Effector memory CD4-positive, alpha-beta T cell (primary cell): ENCODE measurements at places on chromosomes 2 and 18.

DNA sequence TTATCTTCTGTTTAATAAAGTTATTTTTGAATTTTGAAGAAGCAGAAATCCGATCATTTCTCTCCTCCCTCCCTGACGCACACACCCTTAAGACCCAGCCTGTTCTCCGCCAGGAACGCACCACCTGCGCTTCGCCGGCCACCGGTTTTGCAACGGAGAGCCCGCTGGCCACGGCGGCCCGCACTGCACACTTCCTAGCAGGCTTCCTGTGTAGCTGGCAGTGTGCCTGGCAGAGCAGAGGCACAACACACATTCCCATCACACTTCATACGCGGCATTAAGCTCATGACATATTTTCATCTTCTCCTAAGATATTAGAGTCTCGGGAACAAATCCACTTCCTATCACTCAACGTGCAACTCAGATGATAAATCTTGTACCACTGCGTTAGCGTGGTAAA lies 148.0 kb downstream of the HDAC4 start:
- DNase-seq, result no peak

DNA sequence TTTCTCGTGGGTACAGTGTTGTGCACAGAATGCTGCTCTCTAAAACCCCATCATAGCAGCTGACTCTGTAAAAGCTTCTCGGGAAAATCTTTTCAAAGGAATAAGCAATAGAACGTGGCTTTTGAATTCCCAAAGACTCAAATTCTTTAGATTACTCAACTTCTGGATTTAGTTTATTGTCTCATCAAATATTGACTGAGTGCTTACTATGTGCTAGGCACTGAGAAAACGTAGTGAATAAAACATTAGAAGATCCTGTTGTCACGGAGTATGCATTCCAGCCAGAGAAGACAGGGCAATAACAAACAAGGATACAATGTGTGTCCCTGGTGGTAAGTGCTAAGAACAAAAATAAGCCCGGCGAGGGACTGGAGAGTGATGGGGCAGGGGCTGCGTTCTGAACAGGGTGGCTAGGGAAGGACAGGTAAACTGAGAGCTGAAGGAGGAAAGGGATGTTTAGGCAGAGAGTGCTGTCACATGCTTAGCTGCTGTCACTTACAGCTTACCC lies 178.2 kb upstream of the SIX3 start:
- DNase-seq, result no peak

- no peak for DNase-seq
These were observed 13.4 kb downstream of the TNS1 start for GRCh38 chr2:217989221-217989948.

GRCh38 chr18:55153346-55153745 lies 194.1 kb upstream of the CCDC68 start:
- DNase-seq, result no peak

GRCh38 chr2:74201596-74201995 lies 3.2 kb downstream of the MTHFD2 start:
- DNase-seq, result no peak

- DNase-seq, result no peak
These were observed 3.3 kb upstream of the YES1 start for GRCh38 chr18:815353-815752.

GRCh38 chr2:173051463-173052215 lies 24.0 kb upstream of the MAP3K20 start:
- DNase-seq, result no peak

DNA sequence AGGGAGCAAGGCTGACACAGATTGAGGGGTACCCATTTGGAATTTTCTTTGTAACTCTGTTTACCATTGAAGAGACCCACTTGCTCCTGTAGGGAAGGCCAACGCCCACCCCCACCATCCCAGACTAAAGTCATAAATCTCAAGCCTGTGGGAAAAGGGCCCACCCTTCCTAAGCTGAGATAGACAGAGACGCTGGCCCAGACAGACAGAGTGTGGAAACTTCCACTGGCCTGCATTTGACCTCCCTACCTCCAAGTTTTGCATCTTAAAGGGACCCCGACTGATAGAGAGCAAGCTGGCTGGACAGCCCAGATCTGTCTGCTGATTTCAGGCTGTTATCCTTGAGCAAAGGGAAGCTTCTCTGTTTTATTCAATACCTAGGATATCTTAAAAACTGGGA lies 48.2 kb upstream of the SLC14A2 start:
- no peak for DNase-seq

- no peak for DNase-seq
These were observed 220.9 kb upstream of the PID1 start for GRCh38 chr2:229492034-229492433.

- no peak for DNase-seq
These were observed 18.7 kb downstream of the SMIM21 start for GRCh38 chr18:75408554-75409506.

- DNase-seq, result no peak
These were observed 409.4 kb upstream of the ETAA1 start for GRCh38 chr2:66987733-66988132.

GRCh38 chr2:99984799-99985515 lies 157.4 kb downstream of the AFF3 start:
- no peak for DNase-seq

GRCh38 chr2:102975996-102976975 lies 214.5 kb downstream of the TMEM182 start:
- DNase-seq, result no peak

DNA sequence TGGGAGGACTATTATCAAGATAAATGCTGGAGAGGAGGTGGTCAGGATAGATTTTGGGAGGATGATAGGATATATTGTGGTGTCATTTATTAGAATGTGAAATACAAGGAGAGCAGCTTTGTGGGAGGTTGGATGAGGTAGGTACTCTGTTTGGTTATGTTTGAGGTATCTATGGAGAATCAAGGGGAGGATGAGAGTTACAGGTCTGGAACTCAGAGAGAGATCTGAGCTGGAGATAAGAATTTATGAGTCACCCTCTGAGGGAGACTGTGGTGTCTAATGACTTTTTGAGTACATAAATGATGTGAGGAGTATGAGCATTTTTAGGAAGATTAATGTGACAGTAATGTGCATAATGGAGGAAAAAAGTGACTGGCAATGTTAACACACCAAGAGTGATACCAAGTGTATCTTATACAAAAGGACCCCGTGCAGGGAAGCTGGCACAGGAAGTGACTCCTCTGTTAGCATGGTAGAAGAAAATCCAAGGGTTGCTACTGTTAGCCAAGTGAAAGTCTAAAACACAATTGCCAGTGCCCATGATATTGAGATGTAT lies 48.2 kb downstream of the CRIM1 start:
- no peak for DNase-seq

DNA sequence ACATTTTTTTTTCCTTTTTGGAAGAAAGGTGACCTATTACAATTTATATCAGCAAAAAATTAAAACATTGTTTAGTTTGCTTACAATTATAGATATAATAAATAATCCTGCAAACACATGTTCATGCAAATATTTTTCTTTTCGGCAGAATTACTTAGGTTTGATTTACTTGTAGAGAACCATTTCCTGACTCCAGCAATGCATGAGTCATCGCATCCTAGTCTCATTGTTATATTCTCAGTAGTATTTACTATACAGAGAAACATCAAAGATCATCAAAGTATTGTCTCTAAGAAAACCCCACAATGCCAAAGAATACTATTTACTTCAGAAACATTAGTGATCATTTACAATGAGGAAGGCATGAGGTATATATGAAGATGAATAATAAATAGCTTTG lies 40.4 kb upstream of the MTIF2 start:
- DNase-seq, result no peak

GRCh38 chr2:239274391-239275043 lies 126.3 kb downstream of the HDAC4 start:
- DNase-seq, result no peak

DNA sequence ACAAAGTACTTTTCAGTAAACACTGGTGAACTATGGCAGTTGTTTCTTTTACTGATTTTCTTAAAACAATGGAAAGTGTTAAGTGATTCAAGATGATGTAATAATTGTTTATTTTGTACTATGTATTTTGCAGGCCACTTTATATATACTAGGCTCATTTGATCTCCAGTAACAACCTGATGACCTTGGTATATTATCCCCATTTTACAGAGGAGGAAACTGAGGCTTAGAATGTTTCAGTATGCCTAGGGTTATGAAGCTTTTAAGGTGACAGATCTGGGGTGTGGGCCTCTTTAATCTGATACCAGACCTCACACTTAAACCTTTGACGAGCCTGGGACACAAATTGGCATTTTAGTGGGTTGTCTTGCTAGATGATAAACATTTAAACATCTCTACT lies 63.2 kb downstream of the ITGB1BP1 start:
- no peak for DNase-seq

- DNase-seq, result no peak
These were observed 214.5 kb upstream of the FBXO11 start for GRCh38 chr2:48120759-48121242.

- DNase-seq, result no peak
These were observed 1163.9 kb downstream of the DPP10 start for GRCh38 chr2:115606350-115606749.

DNA sequence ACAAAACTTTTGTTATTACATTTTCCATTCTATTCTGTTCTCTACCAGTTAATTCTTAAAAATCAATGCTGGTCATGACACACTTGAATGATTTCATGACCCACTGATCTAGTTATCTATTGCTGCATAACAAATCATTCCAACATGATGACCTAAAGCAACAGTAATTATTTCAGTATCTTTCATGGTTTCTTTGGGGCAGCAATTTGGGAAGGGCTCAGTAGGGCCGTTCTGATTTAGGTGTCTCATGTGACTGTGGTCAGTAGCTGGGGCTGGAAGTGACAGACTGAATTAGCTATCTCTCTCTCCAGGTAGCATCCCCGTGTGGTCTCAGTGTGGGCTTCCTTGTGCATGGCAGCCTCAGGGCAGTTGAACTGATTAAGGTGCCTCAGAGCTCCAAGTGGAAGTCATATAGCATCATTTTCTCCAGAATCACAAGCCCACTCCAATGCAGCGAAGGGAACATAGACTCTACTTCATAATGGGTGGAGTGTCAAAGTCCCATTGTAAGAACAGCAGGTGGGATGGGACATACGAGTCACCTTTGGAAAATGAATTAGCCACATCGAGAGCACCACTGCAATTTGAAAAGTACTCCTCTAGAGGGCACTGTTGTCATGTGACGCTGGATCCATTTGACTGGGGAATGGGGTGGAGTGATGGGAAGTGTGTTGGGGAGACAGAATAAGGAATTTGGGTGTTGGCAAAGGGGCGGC lies 39.1 kb upstream of the FAM136A start:
- DNase-seq, result no peak

DNA sequence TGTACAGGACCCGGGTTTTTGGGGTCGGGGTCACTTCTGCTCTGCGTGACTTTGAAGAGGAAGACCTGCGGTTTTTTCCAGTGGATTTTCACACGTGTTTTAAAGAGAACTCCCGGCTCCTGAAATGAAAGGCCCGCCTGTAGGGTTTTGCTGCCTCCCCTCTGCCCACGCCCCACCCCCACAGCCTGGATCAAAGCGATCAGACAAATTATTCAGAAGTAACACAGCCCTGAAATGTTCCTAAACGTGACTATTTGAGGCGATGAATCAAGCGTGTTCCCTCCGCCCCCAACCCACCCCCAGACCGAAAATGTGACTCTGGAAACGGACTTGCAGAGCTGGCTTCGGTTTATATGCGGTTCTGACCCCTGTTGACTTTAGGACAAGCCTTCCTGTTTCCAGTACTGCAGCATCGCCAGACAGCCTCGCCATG lies 28.7 kb upstream of the SMIM21 start:
- DNase-seq, result no peak

DNA sequence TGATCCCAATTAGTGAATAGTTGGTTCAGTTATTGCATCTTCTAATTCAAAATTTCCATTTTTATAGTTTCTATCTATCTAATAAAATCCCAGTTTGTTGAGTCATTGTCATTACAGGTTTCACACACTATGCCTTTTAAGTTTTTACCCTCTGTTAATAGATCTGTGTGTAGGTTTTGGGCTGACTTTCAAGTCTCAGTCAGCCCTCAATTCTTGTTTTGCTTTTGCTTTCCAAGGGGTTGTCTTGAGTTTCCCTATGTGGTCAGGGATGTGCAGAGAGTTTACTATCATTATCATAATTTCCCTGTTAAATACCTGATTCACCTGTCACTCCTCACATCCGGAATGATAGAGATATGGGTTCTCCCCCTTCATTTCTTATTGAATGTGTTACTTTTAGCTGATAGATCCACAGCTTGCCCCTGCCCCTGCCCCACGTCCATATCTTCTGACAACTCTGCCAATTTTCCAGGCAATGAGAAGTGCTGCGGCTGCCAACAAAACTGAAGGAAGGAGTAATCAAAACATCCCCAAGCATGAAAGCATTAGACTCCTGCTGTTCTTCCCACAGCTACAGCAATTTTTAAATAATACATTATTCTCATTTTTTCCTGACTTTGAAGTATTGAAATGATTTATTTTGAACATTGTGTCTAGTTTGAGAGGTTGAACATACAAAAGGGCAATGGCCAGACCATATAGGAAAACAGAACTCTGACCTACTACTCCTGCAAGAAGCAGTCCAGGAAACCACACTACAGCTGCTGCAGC lies 1064.8 kb downstream of the SUCLG1 start:
- DNase-seq, result no peak

- no peak for DNase-seq
These were observed 19.9 kb upstream of the ENOSF1 start for GRCh38 chr18:732371-732770.

- no peak for DNase-seq
These were observed 111.9 kb upstream of the OTOS start for GRCh38 chr2:240252191-240252871.

- no peak for DNase-seq
These were observed 155.1 kb upstream of the RASGRP3 start for GRCh38 chr2:33321236-33321771.

- DNase-seq, result no peak
These were observed 93.5 kb upstream of the MAPRE2 start for GRCh38 chr18:34947711-34948125.

- no peak for DNase-seq
These were observed 215.4 kb upstream of the OSR1 start for GRCh38 chr2:19573784-19574183.

DNA sequence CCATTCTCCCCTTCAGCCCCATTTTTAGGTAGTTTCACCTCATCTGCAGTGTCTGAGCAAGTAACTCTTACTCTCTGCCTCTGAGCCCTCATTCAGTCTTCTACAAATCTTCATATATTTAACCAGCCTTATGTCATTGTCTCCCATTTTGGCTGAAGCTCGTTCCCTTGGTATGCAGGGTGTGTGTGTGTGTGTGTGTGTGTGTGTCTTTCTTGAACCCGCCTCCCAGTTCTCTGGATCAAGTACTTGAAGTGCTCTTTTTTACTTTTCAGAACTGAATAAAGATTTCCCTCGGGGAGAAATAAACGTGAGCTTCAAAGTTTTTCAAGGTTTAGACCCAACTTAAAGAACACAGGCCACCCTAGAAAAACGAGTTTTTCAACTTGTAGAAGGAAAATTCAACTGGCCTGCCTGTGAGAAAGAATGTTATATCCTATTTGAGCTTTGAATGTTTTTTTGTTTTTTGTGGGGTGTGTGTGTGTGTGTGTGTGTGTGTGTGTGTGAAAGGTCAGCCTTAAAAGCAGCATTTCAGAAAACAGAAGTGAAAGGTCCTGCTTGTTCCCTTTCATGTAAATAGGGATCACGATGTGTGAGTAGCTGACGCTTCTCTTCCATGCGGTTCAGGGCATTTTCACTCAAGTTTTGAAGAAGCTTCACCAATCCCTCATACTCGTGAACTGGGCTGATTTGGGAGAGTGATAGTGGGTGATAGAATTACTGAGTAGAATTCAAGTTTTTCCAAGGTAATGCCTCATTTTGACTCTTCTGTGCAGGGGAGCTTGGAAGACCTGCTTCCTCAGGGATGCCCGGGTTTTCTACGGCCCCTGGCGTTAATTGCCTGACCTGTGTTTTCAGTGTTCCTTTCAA lies 50.6 kb upstream of the EML6 start:
- no peak for DNase-seq

- no peak for DNase-seq
These were observed 302.7 kb upstream of the SMIM21 start for GRCh38 chr18:75730249-75730648.
